Lower leg skin (tissue), 4 donors: ENCODE measurements at places on chromosomes 16 and 17.

- DNase-seq, result no peak
Observed at GRCh38 chr16:87033541-87034300, 283.5 kb downstream of the C16orf95 start.

- no peak for DNase-seq
Observed at GRCh38 chr16:63373744-63374143, 1337.5 kb upstream of the CDH8 start.

- no peak for DNase-seq
Observed at GRCh38 chr17:59372138-59372751, 40.8 kb downstream of the YPEL2 start.

- DNase-seq, result no peak
Observed at GRCh38 chr16:12096828-12097522, 120.4 kb downstream of the SNX29 start.

DNA sequence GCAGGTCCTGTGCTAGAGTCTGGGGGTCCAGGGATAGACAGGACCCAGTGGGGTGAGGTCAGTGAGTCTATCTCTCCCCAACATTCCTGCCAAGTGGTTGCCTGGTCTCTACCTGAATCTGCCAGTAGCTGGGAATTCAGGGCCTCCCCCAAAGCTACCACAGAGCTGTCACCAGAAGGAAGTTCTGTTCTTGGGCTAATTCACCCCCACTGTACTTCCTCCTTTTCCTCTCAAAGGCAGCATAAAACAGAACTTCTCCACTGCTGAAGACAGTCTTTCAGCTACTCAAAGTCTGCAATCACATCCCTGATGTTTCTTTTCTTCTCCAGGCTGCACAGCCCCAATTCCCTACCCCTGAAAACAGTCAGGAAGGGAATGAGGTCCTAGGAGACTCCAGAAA lies 8.7 kb downstream of the CAMTA2 start:
- no peak for DNase-seq

GRCh38 chr17:41530062-41531048 lies 2.2 kb upstream of the KRT19 start:
- DNase-seq, result no peak

DNA sequence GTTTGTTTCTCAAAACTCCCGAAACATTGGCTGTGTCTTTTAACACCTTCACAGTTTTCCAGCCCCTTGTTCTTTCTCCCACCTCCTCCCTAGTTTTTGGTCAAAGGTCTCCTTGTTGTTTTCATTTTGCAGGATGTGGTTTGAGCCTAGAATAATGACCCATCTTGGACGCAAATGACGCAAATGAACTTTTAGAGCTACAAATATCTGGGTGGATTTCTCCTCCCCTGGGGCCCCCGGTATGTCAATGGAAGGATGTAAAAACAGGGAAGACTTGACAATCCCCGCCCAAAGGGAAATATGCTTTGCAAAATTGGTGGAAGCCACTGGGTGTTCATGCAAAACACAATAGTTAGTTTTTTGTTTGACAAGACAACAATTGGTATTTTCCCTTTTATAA lies 236.0 kb upstream of the IRX3 start:
- DNase-seq, result no peak

DNA sequence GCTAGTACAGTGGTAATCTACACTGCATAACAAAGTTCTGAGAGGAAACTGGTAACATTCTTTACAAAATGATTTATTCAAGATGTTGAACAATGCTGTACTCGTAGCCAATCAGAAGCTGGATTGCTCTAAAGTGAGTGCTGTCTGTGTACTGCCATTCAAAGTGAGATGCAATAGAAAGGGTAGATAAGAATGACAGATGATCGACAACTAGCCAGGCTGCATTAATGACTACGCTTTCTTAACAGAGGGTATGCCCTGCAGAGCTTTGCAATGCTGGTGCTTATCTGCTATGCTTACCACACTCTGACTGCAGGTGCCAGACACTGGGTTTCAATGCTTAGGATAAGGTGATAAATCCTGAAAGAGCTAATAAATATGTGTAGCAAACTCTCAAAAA lies 46.1 kb upstream of the SLC25A19 start:
- DNase-seq, result no peak

DNA sequence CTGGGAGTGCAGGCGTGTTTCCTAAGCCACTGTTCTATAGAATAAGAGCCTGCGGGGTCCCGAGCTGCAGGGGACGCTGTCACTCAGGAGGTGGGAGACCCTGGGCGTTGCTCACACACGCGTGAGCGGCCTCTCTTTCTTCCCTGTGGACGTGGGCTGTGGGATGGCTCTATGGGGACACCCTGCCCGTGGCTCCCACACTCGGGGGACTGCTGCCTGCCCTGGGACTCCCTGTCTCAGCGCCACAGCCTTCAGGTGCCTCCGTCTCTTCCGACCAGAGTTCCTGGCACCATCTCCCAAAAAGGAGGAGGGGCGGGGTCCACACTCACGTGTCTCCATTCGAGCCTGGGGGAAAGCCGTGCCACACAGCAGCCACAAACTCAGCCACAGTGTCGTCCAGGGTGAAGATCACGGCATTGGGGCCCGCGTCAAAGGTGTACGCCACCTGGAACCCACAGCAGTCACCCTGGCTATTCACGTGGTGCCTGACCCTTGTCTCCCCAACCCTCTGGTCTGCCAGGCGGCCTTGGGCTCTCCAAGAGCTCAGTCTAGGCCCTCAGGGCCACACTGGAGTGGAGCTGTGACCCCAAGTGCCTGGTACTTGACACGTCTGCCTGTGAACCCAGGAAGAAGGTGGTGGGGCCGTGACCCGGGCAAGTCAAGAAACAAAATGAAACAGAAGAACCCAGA lies 3.7 kb upstream of the CYBA start:
- DNase-seq, result no peak

DNA sequence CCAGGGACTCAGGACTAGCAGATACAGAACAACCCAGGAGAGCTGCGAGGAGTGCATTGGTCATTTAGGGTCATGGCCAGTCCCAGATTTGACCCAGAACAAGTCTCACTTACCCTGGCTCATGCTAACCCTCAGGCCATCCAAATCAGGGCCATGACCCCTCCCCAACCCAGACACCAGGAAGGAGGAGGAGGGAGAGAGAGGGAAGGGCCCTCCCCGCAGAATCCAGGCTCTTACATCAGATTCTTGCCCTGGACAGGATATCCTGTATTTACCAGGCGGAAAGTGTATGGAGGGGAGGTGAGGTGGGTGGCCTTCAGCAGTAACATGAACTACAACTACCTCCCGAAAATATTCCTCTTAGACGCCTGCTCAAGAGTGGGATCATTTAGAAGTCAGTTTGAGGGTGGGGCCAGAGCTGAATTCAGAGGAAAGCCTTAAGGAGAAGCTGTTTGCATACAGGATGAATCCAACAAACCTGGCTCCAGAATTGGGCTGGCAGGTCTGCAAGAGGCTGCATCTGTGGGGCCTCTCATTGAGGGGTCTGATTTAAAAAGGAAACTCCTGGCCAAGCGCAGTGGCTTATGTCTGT lies 2.1 kb downstream of the VAT1 start:
- no peak for DNase-seq

- no peak for DNase-seq
Observed at GRCh38 chr16:6836766-6837165, 495.9 kb upstream of the RBFOX1 start.

DNA sequence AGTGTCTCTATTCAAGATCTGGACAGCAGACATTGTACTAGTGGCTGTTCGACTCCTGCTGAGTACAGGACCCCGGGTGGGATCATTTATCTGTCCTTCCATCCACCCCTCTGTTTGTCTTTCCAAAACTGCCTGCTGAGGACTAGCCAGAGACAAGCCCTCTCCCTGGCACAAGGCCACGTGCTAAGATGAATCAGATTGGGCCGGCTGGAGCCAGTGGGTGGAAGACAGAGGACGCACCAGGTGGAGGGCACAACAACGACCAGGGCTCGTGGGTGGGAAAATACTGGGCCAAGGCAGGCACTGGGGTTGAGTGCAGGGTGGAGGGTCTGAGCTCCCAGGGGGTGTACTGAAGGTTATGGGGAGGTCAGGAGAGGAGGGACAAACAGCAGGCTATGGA lies 1.4 kb upstream of the CA7 start:
- peak; percentile 73 for DNase-seq

GRCh38 chr17:80826346-80826954 lies 165.2 kb upstream of the CHMP6 start:
- DNase-seq, result no peak

- no peak for DNase-seq
Observed at GRCh38 chr16:79788949-79789348, 188.4 kb upstream of the MAF start.

GRCh38 chr16:83913245-83913633 lies 14.3 kb downstream of the MLYCD start:
- no peak for DNase-seq

DNA sequence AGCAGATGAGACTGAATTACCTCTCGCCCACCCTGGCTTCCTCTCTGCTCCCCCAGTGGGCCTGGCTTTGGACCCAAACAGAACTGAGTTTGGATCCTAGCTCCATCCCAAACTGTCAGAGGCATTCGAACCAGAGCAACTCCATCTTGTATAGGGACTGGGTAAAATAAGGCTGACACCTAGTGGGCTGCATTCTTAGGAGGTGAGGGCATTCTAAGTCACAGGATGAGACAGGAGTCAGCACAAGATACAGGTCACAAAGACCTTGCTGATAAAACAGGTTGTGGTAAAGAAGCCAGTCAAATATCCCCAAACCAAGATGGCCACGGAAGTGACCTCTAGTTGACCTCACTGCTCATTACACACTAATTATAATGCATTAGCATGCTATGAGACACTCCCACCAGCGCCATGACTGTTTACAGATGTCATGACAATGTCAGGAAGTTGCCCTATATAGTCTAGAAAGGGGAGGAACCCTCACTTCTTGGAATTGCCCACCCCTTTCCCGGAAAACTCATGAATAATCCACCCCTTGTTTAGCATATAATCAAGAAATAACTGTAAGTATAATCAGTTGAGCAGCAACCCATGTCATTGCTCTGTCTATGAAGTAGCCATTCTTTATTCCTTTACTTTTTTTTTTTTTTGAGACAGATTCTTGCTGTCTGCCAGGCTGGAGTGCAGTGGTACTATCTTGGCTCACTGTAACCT lies 44.4 kb downstream of the LYRM1 start:
- DNase-seq, result no peak

GRCh38 chr16:10509534-10510025 lies 70.8 kb downstream of the EMP2 start:
- no peak for DNase-seq

GRCh38 chr16:87729266-87729954 lies 36.4 kb downstream of the KLHDC4 start:
- no peak for DNase-seq

- no peak for DNase-seq
Observed at GRCh38 chr16:67533024-67533560, 4.5 kb downstream of the RIPOR1 start.

GRCh38 chr17:67399676-67400075 lies 22.6 kb downstream of the PITPNC1 start:
- DNase-seq, result no peak

DNA sequence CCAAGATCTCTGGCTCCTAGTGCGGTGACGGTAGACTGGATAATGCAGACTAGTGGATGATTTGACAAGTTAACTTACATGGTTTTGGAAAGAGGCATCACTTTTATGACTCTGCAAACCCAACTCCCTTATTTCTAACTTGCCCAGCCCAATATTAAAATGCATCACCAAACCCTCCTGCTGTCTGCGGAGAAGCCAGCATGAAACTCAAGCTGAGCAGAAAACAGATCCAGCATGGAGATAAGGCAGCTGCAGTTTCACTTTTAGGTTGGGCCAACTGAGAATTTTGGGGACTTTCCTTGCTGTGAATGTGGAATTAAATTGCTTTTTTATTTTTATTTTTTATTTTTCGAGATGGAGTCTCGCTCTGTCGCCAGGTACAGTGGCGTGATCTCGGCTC lies 27.8 kb downstream of the CDH1 start:
- DNase-seq, result no peak

DNA sequence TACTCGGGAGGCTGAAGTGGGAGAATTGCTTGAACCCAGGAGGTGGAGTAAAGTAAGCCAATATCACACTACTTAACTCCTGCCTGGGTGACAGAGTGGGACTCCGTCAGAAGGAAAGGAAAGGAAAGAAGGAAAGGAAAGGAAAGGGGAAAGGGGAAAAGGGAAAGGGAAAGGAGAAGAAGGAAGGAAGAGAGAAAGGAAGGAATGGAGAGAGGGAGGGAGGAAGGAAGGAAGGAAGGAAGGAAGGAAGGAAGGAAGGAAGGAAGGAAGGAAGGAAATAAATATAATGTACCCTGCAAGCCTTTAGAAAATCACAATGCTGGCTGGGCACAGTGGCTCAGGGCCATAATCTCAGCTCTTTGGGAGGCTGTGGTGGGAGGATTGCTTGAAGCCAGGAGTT lies 27.3 kb downstream of the SLC5A11 start:
- no peak for DNase-seq

DNA sequence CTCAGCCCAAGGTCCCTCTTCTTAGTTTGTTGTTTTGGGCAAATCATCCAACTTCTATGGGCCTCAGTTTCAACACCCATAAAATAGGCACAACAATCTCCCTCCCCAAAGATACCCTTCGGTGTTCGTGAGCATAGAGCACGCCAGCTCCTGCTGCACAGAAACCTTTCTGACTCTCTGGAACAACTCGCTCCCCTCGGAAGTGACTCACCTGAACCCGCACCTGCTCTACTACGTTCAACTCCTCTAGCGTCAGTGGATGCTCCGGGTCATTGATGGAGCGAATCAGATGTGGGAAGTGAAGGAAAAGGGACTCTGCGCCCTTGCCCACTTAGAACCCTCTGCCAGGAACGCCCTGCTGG lies 445 bp downstream of the CIAO2B start:
- DNase-seq, result no peak

DNA sequence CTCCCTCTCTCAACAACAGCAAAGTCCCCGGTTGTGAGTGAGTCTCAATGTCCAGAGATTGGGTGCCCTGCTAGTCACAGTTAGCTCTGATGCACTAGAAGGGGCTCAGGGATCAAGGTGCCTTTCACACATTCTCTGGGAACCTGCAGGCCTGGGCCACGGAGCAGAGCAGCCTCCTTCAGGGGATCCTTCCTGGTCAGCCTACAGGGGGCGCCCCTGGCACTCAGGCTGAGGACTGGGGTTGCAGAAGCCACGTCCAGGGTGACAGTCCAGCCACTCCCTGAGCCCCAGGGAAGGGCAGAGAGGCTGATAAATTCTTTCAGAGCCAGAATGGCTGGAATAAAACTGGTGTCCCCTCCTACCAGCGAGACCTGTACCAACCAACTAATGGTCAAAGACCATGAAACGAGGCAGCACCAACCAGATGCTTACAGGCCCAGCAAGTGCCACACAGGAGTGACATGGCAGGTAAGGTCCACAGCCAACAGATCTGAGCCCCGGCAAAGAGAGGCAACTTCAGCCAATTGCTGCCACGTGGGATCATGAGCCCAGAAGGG lies 43.5 kb downstream of the ST3GAL2 start:
- no peak for DNase-seq

GRCh38 chr16:4570688-4571321 lies 14.7 kb downstream of the C16orf96 start:
- no peak for DNase-seq

GRCh38 chr16:52254746-52255145 lies 292.2 kb downstream of the TOX3 start:
- DNase-seq, result no peak

DNA sequence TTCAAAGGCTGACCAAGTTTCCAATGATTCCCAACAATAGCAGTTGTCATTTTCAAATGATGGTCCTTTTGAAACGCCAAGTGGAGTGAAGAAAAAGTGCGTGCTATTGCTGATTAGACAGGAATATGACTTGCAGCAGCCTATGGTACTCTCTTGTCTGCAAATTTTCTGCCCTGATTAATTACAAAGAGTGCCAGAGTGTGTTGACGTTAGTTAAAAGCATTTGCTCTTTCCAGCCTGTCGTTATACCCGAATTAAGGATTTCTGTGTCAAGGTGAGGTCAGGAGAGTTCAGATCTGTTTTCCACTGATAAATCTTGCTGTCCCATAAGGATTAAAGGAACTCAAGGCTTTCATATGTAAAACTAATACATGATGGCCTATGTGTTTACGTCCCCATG lies 75.0 kb upstream of the ADAMTS18 start:
- no peak for DNase-seq
